ENCODE measurements at places on chromosomes 7 and 10.

GRCh38 chr10:102627291-102627735, 17.0 kb upstream of the TRIM8 start:
- no peak for DNase-seq

DNA sequence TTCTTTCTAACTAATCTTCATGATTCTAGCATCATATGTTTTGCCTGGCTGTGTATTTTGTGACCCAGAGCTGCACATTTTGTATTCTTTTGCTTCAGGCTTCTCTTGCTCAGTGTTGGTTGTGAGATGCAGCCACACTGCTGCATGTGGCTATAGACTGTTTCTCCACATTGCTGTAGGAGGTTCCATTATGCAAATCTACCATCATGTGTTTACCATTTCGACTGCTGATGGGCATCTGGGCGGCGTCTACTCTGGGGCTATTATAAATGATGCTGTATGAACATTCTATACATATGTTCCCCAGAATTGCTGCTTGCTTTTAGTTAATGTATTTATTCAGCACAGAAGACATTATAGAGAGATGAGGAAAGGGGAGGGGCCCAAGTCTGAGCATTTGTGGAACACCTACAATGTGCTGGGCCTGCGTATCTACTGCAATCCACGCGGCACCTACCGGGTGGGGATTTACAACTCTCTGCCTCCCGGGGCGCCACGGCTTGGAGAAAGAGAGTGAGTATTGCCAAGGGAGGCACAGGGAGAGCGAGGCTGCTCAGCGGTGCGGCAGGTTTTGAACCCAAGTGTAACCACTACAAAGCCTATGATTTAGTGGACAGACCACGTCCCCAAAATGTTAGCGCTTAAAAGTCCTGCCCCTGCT, 172.5 kb downstream of the PRKAG2 start:
- DNase-seq, result no peak

DNA sequence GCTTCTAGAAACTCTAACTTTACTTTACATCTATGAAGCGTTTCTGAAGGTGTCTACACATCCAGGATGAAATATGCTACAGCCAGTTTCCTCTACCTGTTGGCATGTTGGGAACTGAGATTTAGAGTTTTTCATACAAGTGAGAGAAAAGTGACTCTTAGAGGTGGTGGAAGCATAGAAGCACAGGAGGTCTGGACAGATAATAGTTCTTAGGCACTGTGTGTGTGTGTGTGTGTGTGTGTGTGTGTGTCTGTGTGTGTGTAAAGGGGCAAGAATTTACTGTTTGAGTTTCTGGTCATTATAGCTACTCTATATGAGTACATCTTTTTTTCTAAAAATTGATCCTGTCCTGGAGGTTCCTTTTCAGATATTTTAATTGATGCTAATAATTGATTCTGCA, 110.7 kb upstream of the MTPN start:
- DNase-seq, result no peak

- no peak for DNase-seq
Observed at GRCh38 chr7:158157460-158157859, 430.2 kb downstream of the PTPRN2 start.

GRCh38 chr10:100896876-100897461, 15.8 kb upstream of the SLF2 start:
- DNase-seq, result no peak

- no peak for DNase-seq
Observed at GRCh38 chr10:44627591-44628354, 242.9 kb upstream of the CXCL12 start.

- no peak for DNase-seq
Observed at GRCh38 chr10:117547716-117548668, 5.4 kb downstream of the EMX2 start.

DNA sequence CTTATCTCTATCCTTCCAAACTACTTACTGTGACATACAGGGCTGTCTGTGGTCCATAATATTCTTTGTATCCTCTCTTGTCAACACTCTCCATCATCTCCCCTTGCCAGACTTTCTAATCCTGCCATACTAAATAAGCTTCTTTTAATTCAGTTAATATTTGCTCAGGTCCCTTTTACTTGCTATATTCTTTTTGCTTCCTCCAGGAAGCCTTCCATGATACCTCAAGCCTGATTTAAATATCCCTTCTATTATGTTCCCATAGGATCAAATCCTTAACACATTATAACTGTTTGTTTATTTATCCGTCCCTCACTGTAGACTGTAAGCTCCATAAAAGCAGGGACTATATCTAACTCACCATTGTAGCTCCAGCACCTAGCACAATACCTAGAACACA, 7.2 kb upstream of the PPP3CB start:
- DNase-seq, result no peak

- DNase-seq, result no peak
Observed at GRCh38 chr7:30038196-30038980, 10.2 kb downstream of the PLEKHA8 start.

DNA sequence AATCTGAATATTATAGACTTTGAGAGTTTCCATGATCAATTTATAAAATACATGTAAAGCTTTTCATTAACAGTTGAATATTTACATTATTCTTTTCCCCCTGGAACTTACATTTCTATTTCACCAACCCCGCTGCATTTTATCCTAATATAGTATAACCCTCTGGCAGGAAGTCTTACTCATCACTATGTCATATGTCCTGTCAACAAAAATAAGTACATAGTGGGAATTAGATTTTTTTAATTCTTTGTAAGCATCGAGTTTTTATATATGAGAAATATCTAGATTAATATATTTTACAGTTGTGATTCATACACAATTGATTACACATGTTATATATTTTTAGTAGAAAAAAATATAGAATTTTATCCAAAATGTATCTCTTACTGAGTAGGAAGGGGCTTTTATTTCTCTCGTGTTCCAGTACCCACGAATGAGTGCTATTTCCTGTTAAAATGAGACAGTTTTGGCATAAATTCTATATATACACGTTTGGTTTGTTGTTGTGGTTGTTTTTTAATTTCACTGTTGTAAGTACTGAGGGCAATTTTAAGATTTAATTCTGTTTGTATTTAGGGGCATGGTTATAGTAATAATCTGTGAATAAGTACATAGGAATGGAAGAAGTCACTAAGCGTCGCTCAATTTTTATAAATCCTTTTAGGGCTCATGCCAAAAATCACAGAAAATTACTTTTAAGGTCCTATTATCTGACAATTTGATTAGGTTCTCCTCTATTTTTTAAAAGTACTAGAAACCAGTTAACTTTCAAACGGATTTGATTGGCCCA, 87.1 kb downstream of the HECW1 start:
- no peak for DNase-seq
